Activated naive CD4-positive, alpha-beta T cell treated with anti-CD3 and anti-CD28 coated beads, Interleukin-2, amount 10 ng/mL, durations not matched to agents 7 days and 5 days (primary cell): ENCODE measurements at places on chromosomes 3 and 15.
A peak's percentile ranks its signal among the peaks of the same experiment; 100 is the strongest.

DNA sequence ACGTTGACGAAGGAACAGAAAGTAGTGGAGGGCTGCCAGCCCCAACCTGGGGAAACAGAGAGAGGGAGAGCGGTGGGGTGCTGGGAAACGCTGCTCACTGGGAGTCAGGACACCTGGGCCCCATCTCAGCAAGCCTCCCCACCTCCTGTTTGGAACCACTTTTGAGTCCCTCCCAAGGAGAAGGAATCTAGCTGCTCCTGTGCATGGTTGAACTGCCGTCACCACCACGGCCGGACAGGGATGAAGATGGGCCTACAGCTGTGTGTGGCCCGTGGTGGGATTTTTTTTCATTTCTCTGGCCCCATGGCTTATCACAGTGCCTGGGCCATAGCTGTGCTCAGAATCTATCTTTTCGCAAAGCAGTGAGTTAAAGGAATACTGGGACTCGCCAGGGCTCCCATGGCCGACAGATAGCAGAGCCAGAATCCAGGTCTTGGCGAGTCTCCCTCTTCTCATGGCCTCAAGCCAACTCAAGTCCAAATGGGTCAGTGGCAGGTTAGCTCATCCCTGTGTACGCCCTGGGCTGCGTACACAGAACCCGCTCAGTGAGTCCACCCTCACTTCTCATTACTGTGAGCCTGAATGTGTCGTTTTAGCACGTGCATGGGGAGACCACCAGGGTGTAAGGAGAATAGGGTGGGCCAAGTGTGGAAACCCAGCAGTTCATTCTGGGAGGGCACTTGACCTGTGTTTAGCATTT lies 271.2 kb downstream of the FAM43A start:
- DNase-seq: no peak

DNA sequence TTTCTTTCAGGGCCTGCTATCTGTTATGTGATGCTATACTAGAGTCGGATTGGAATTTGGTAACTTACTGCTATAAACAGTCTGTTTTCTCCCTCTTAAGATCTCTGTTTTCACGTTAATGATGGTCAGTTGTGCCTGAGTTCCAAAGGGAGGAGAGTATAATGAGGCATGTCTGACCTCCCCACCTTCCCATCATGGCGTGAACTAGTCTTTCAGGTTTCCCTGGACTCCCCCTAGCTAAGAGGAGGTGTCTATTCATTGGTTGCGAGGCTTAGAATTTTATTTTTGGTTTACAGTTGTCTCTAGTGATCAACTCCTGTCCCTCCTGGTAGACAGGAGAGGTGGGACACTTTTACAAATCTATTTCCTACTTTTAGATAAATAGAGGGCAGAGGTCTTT lies 27.8 kb upstream of the PXYLP1 start:
- DNase-seq: no peak

- no peak for DNase-seq
Observed at GRCh38 chr3:14266361-14266760, 87.7 kb downstream of the LSM3 start.

GRCh38 chr3:14007006-14007405 lies 117.7 kb downstream of the CHCHD4 start:
- no peak for DNase-seq

DNA sequence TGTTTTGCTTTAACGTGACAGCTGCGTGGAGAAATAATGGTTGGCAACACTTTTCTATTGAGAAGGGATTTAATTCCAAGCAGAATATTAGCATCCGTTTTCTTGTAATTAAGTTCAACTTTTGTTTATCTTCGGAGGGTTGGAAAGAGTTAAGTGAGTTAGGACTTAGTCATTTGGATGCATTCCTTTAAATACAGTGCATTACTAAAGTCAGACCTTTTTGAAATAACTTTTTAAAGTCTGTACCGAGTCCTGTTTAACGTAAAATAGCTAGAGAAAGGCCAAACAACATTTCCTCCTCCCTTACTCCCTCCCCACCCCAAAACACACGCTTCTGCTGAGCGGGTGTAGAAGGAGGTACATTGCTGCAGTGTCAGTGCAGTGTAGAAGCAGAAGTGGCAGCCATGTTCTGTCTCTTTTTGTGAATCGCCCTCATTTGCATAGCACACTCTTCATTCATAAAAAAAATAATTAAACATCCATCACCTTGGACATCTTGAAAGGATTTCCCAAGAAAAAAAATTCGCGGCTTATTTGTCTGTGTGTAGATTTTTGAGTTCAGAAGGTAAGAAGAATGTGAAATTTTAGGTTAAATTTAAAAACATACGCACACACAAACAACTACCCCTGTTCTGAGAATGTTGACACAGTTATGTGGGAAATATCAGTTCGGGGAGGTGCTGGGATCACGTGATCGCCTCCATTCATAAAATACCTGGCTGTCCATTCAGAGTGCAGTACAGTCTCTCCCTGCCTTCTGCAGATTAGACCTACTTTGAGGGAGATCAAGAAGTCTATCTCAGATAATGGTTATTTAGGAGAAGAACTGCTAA lies 1.6 kb downstream of the SPRED1 start:
- DNase-seq: peak; percentile 34

GRCh38 chr3:122322095-122323075 lies 2.7 kb upstream of the CSTA start:
- DNase-seq: peak; percentile 69

DNA sequence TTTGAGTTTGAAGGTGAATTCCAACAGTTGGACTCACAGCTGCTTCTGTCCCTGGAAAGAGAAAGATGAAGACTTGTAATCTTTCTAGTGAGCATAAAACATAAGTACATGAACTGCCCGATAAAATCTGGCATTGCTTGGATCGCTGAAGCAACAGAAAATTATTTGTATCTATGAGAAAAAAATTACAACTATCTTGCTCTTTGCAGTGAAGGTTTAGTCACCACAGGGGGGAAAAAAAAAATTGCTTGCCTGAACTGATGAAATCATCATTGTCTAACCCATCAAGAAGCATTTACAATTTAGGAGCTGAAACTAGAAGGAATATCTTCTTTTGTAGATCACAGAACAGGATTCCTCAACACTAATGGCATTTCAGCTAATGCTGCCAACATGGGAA lies 20.0 kb downstream of the TMEM207 start:
- no peak for DNase-seq

DNA sequence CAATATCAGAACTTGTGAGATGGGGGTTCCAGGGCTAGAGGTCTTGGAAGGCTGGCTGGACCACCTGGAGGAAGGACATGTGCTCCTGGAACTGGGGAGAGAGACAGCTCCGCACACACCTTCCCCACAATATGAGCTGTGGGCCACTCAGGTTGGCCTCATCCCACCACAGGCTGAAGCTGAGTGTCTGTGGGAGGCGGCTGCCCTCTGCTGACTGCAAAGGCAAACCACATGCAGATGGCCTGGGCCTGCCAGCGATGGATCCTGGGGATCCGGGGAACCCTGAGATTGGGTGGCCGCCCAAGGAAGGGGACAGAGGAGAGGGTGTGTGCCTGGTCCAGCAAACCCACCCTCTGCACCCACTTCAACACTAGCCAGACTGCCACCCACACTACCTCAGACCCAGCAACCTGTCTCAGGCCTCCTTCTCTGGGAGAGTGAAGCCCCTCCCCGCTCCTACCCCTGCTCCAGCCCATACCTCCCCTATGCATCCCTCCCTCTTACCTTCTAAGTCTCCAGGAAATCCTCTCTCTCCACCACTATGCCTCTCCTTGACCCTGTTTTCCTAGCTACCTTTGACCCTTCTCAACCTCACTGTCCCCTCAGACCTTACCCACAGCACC lies 44.8 kb downstream of the CYP11A1 start:
- DNase-seq: peak; percentile 75
